Lower lobe of right lung (tissue), 2 donors: ENCODE measurements at places on chromosomes 12 and 14. TPM values are rescaled to one million over a fixed set of nuclear protein-coding genes. Genes with fewer than 3 reads are reported as not detected.

- DNase-seq, result peak; percentile 87
Observed at GRCh38 chr14:68359837-68360552, 432.9 kb downstream of the ZFP36L1 start.

DNA sequence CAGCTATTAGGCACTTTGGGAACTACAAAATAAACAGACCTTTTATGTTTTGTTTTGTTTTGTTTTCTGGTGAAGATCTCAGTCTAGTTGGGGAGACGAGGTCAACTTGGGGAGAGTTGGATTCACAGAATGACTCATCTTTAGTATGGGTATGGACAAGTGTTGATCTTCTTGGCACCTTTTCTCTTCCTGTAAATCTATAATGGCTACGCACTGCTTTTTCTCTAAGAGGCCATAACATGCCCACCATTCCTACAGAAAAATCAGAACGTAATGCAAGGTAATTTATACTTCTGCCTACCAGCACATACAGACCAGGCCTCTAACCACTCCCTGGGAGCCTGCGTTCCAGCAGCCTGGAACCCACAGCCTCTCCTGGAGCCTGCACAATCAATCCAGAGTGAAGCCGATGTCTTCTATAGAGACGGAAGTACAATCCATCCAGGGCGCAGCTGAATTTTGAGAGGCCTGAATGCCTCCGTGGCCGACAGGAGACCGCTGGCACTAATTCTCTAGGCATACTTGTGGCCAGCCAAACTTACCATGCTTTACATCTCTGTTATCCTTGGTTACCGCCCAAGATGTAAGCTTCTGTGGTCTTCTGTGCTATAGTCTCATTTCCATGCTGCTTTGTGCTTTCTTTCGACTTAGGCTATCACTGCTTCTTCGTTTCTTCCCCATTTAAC, 717 bp downstream of the PPHLN1 start:
- DNase-seq, result no peak

GRCh38 chr14:33435911-33436689, 497.4 kb downstream of the NPAS3 start:
- DNase-seq, result no peak

DNA sequence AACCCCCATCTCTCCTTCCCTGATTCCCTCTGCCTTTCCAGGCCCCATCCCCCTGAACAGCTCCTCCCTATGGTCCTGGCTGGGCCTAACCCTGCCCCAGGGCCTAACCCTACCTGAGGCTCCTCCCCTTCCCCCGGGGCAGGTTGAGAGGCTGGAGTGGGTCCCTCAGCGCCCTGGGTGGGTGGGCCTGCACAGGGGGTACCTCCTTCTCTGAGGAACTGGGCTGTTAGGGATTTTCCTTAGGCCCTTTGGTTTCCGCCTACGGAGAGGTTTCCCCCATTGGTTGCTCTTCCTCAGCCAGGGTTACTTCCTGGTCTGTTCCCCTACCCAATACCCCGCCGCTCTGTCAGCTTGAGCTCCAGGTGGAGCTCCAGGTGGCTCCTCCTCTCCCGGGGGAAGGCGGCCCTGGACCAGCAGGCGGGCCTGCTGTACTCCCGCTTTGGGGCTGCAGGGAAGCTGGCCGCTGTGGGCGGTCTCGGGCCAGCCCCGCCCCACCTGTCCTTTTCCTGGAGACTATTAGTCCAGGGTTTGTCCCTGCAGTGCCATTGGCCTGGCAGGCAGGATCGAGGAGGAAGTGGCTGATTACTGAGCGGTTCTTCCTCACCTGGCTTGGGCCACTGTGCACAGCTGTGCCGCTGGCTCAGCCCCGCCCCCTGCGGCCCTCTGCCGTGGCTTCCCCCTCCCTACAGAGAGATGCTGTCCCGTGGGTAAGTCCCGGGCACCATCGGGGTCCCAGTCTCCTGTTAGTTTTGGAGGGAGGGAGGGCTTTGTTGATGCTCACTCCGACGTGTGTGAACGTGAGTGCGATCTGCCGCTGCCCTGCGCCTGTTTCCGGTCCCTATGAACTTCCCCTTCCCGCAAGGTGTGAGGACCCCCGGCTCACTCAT, 2.5 kb downstream of the C12orf57 start:
- peak; percentile 96 for DNase-seq

DNA sequence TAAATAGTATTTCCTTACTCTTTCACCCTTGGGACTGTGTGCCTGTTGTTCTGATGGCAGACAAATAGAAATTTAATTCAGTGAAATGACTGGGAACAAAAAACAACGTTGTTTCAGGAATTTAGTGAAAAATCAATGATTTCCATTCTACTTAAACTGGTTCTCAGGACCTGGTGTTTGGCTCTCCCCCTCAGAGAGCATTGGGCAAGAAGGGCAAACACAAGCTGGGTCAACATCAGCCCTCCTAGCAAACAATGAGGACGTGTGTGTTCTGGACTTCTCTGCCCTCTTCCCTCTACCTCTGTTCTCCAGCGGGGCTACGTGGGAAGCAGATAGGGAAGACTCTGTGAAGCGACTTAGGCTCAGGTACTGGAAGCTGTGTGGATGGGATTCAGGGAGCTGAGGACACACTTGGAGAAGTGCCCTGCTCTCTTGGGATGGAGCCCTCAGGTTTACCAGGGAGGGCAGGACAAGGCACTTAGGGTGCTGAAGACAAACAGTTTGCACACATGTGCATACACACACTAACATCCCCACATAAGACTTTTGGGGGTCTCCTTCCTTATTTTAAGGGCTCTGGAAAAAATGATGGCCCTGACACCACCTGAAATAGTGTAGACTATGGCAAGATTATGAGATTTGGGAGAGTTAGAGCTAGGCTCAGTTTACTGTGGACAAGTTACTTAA, 7.6 kb upstream of the SERPINA1 start:
- DNase-seq, result no peak

- DNase-seq, result no peak
Observed at GRCh38 chr12:88398031-88398430, 182.2 kb downstream of the KITLG start.

DNA sequence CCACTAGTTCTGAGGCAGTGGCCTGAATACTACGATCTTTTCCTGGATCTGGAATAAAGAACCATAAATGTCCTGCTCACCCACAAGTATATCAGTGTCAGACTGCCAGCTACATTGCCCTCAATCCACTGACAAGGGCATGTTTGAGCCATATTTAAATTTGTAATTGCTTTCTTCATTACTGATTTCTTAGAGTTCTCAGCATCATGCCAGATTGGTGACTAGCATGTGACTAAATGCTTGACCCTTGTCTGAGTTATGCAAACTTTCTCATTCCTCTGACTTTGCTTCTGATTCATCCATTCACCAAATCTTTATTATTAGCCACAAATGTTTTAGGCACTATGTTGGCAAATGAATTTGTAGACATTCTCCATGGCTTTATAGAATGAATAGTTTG, 143.6 kb upstream of the SLC16A7 start:
- DNase-seq, result no peak

DNA sequence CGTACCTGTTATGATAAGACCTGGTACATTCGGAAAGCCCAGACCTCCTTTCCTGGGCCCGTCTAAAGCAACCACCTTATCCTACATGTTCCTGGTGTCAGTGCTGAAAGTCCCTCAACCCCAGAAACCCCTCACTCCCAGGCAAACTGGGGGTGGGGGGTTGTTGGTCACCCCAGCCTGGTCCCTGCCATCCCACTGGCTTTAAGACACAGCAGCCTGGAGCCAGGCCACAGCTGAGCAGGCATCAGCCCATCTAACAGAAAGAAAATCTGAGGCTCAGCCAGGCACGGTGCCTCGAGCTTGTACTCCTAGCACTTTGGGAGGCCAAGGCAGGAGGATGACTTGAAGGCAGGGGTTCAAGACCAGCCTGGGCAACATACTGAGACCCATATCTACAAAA, 4.5 kb downstream of the SELPLG start:
- DNase-seq, result no peak

- DNase-seq, result no peak
Observed at GRCh38 chr12:48302161-48302911, 48.4 kb downstream of the ZNF641 start.

DNA sequence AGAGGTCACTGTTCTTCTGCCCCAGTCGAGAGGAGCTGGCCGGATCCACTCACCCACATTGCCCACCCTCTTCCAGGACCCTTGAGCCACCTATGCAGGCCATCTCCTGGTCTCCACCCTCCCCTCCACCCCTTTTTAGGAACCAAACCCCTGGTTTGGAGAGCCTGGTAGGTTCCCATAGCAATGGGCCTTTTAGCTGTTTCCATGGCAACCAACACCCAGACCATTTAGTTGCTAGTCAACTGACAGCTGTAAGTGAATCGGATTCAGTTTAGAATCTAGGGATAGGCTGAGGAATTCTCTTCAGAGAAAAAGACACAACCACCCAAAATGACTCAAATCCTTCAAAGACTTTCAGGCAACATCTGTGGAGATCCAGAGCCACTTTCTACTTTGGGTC, 16.5 kb downstream of the NPC2 start:
- DNase-seq, result no peak

DNA sequence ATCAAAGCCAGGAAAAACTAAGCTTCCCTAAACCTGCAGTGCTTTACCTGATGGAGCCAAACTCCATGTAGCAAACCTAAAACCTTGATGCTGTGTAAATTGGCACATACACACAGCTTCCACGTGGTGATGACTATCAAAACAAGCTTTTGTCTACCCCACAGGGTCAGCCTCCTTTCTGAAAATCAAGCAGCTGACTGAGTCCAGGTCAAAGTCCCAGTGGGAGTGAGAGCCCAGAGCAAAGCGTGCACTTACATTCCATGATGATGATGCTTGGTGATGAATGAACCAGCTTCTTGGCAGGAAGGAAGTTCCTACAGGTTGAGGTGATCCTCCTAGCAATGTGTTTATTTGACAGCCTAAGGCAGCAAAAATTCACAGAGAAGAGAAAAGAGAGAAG, 630.0 kb upstream of the TBX3 start:
- no peak for DNase-seq

DNA sequence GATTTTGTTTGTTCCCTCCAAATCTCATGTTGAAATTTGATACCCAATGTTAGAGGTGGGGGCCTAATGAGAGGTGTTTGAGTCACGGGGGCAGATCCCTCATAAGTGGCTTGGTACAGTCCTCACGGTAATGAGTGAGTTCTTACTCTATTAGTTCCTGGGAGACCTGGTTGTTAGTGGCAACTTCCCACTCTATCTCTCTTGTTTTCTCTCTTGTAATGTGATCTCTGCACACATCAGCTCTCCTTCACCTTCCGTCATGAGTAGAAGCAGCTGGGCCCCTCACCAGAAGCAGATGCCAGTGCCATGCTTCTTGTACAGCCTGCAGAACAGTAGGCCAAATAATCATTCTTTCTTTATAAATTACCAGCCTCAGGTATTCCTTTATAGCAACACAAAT, 29.6 kb upstream of the KCNK10 start:
- DNase-seq, result no peak

GRCh38 chr14:54756656-54757392, 145.8 kb downstream of the GCH1 start:
- DNase-seq, result no peak

GRCh38 chr12:51004504-51004903, 21.7 kb downstream of the SLC11A2 start:
- no peak for DNase-seq

DNA sequence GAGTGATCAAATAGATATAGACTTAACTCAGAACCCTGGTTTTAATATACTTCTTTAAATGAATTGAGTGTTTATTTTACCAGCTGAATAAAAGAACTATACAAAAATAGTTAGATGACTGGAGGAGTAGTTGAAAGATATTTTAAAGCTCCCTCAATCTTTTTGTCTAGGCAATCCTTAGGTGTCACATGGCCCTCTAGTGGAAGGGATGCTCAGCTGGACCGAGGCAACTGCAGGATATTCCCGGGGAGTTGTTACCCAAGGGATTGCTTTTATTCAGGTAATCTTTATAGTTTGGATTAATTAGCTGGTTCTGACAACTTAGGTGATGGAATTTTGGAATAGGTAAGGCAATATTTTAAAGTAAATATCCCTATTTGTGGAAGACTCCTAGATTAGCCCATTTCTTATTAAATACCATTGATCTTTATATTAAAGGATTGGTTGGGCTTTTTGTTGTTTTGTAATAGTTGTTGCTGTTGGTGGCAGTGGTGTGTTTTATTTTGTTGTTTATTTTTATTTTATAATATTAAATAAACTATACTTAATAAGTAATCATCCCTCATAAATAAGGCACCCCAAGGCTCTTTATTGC, 57.1 kb downstream of the ZDHHC17 start:
- DNase-seq, result no peak

Gene SPRING1
- 84.3 TPM for total RNA-seq

Gene ACSS3
- total RNA-seq, result 32.4 TPM

Gene ASCL1
- total RNA-seq, result 0.15 TPM

Gene BCAT1
- total RNA-seq, result 50.6 TPM

Gene POU6F1
- 13.5 TPM for total RNA-seq

Gene KRT74
- total RNA-seq, result not detected
